ENCODE measurements at places on chromosomes 5 and 9.

DNA sequence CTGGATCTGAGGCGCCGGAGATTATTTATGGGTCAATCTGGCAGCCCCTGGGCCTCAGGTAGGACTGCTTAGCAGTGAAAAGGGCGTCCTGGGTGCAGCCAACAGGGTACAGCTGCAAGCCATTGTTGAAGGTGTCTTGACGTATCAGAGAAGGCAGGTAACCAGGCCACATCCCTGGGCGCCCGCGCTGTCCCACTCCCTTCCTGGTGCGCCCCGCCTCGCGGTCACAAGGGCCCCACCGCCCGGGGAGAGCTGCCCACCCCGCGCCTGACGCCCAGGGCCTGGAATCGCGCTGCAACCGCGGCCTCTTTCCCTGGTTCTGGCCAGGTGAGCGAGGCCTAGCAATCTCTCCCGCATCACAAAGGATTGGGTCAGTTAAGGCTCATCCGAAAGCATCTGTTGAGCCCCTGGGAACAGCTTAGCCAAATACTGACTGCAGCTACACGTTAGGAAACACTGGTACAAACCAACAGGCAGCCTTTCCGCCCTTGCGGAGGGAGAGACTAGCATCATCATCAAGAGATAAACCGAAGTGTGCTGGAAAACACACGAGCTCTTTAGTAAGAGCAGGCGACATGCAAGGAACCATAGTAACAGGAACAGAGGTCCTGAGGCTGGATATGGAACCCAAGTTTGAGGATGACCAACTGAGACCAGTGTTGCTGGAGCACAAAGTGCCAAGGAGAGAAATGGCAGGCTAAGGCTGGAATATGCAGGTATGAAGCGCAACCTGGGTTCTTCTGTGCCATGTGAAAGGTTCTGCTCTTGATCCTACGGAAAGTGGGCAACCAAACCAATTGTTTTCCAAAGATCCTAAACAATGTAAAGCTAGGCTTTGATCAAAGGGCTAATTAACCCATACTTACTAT is 3.6 kb downstream of the RPS23 start:
- no peak for DNase-seq

GRCh38 chr9:20486552-20486951 is 135.7 kb downstream of the MLLT3 start:
- DNase-seq: no peak

DNA sequence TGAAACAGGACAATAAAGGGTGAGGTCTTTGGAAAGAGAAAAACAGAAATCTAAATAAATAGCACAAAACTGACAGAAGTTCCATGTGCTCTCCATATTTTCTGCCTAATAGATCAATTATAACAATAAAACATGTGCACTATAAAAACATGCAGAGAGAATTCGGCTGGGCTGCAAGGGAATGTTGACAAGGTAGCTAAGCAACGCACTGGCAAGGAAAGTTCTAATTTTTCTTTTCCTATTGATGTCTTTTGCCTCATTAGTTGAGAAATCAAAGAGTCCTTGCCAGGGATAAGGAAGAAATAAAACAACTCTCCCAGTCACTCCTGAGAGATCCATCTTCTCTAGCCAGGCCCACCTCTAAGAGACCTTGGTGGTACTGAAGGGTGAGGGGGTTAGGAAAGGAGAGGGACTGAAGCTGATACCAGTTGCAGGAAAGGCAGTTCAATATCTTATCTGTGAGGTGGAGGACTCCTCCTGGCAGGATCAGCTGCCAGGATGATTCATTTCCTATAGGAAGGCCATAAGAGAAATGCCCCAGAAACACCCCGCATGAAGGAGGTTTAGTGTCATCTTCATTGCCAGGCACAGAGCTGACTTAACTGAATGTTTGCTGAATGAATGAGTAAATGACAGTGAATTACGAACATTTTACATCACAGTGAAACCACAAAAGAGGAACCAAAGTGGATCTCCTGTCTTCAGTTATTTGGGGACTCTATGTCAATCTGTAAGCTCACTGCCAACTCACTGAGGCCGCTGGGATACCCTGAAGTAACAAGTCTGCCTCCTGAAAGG is 63.7 kb upstream of the IFNK start:
- DNase-seq: no peak

GRCh38 chr9:135504262-135505243 is 4.1 kb downstream of the MRPS2 start:
- peak; percentile 48 for DNase-seq

DNA sequence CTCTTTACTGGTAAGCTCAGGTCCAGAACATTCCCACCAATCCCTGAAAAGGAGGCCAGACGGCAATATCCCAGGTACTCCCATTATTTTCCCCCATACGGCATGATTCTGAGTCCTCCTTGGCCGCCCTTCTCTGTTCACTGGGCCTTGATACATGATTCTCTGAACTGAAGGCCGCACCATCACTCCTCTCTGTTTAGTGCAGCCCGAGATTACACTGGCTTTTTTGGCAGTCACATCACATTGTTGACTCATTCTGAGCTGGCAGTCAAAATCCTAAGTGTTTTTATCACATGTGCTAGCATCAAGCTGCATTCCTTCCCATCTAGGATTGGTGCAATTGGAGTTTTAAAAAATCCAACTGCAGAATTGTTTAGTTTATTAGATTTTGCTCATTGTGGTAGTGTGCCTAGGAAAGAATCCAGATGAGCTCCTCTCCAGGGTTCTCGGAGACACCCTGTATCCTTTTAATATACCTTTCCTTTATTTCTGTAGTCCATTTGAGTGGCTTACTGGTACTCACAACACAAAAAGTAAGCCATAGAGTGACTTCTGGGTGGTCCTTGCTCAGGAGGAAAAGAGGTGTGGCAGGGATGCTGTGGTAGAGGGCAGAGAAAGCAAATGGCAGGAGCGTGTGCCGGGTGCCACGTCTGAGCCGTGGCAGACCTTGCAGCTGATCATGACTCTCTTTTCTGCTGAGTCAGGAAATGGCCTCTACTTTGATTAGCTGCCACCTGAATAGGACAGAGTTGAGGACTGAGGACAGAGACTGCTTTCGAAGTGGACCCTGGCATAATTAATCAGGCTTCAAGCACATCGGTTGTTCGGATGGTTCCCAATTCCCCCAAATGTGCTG is 121.1 kb upstream of the IL12B start:
- DNase-seq: no peak

- DNase-seq: no peak
Observed at GRCh38 chr9:112361601-112362000, 18.3 kb upstream of the HSDL2 start.

- no peak for DNase-seq
Observed at GRCh38 chr5:72123764-72124376, 16.6 kb downstream of the MAP1B start.

- DNase-seq: no peak
Observed at GRCh38 chr5:96638561-96638960, 23.6 kb upstream of the CAST start.

- DNase-seq: no peak
Observed at GRCh38 chr9:109811876-109812275, 31.9 kb downstream of the PALM2AKAP2 start.

DNA sequence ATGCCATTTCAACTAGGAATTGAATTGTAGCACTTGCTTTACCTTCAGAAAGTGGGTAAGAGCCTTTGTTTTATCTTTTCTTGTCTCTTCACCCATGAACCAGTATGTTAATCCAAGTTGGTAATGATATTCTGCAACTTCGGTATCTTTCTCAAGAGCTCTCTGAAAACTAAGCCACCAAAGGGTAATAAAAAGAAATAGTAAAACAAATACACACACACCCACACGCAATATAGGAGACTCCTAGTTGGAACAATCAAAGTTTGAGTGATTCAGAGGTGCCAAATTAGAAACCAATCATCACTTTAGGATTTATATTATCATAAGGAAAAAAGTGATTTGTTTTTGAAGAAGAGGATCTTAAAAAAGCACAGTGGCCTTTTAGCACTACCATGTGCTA is 30.4 kb downstream of the SKIC3 start:
- no peak for DNase-seq

DNA sequence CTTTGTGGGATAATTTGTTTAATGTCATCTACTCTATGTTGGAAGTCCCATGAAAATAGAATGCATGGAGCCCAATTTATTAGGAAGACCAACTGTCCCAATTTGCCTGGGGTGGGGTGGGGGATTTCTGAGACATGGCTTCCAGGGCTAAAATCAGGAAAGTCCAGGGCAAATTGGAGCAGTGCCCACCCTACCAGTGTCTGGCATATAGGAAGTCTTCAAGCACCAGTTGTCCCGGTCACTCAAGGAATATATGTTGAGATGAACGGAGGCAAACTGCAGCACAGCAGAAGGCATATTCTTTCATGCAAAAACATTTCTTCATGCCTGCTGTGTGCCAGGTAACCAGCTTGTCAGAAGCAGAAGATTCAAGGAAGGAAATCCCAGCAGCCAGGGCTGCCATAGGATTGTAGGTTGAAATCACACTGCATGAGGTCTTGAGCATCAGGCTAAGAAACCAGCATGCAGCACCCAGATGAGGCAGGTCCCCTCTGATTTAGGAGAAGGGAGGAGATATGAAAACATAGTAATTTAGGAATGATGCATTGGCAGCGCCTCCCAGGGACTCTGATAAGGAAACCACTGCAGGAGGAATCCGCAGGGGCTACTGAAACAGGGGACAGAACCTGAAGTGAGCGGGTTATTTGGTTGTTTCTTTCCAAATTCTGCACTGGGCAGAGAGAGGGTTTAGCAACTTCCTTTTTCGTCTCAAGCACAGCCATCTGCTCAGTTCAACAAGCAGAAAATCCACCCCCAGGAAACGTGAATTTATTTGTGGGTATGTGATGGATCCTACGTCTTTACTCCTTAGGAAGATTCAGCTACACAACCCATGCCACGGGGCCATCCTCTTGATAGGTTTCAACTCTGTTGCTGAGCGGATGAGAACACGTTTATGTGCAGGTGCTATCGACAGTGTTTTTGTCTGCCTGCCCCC is 112.6 kb upstream of the CPEB4 start:
- DNase-seq: no peak

DNA sequence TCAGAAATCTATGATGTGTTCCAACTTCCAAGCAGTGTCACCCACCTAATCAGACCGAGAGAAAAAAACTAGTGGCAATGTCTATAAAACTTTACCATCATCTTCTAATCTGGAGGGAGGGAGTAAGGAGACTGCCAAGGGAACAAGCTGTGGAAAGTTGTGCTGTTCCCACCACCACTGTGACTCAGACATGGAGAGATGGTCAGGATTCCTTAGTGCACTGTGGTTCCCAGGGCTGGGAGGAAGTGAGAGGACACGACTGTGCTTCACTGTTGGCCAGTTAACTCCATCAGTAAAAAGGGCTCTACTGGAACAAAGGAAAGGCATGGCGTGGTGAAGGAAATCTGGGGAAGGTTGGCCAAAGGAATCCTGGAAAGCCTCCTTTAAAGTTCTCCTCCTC is 18.8 kb downstream of the TICAM2 start:
- no peak for DNase-seq

GRCh38 chr5:149656576-149657182 is 73.4 kb upstream of the PPARGC1B start:
- DNase-seq: no peak

- DNase-seq: no peak
Observed at GRCh38 chr9:33137781-33138264, 29.3 kb downstream of the B4GALT1 start.

DNA sequence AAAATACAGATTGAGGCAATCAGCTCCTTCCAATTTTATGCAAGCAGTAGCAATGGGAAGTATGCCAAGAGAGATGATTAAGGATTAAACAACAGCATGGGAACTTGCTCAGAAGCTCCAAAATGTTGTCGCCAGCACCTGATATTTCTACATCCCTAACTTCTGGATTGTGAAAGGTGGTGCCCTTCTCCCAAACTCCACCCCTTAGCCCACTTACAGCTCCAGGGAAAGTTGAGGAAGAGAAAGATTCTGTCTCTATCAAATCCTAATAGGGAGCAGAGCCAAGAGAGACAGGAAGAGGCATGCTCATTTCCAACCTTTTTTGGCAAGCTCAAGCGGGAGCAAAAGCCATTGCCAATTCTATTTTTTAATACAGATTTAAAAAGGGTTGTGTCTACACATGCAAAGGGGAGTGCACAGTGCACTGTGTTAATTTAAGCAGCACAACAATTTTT is 92.4 kb upstream of the NR3C1 start:
- DNase-seq: no peak

GRCh38 chr9:122087406-122088200 is 5.5 kb downstream of the TTLL11 start:
- DNase-seq: no peak

GRCh38 chr9:4519604-4520003 is 29.3 kb downstream of the SLC1A1 start:
- no peak for DNase-seq

GRCh38 chr5:67115246-67115645 is 81.4 kb downstream of the CD180 start:
- DNase-seq: no peak

DNA sequence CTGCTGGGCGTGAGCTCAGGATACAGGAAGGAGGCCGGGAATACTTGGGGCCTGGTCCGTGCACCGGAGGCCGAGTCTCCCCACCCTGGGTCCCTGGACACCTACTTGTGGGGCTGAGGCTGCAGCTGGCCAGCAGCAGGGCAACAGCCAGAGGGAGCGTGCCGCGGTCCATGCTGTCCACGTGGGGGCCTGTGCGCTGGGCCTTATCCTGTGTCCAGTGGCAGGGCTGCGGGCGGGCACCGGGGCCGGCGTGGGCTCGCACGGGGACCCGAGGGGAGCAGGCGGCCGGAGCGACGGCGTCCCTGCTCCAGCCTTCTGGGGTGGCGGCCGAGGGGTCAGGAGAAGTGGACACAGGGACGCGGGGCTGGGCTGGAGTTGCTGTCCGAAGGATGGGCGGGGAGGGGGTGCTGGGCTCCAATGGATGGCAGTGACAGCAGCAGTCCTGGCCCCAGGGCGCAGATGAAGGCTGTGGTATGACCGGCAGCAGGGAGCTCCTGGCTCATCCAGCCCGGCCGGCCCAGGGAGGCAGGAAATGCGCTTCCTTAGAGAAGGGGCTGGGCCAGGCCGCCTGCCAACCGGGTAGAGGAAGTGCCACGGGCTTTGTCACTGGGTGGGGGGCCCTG is at the start of gene ENG:
Gene ENG, minus strand, starts transcription at position 475 of the 623 bp plus-strand sequence. Its CDS starts 303 bp downstream, at position 172.
- DNase-seq: no peak

- DNase-seq: peak; percentile 57
Observed at GRCh38 chr5:53481887-53482716, 1.7 kb downstream of the FST start.

- DNase-seq: no peak
Observed at GRCh38 chr5:95931079-95931833, 30.4 kb downstream of the ELL2 start.

DNA sequence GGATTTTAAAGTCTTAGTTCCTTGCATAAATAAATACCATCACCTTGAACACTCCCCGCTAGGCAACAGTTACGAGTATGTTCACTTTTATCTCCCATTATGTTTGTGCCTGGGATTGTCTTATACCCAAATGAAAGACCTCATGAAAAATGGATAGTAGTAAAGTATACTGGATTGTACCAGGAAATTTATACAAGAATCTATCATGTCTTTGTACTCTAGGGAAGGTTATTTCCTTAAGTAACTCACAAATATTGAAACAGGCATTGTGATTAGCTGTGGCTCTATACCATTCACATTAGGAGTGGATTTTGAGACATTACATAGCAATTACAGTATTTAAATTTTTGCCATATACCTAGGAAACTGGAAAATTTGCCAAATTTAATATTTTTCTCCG is 24.0 kb downstream of the NFIB start:
- DNase-seq: no peak

- no peak for DNase-seq
Observed at GRCh38 chr5:60163762-60164161, 270.2 kb upstream of the PDE4D start.
